CD8-positive, alpha-beta T cell (primary cell): ENCODE measurements at places on chromosomes 11 and 22.
A peak's percentile ranks its signal among the peaks of the same experiment; 100 is the strongest.

GRCh38 chr11:3224401-3225057 lies 5.9 kb upstream of the MRGPRG start:
- no peak for DNase-seq

DNA sequence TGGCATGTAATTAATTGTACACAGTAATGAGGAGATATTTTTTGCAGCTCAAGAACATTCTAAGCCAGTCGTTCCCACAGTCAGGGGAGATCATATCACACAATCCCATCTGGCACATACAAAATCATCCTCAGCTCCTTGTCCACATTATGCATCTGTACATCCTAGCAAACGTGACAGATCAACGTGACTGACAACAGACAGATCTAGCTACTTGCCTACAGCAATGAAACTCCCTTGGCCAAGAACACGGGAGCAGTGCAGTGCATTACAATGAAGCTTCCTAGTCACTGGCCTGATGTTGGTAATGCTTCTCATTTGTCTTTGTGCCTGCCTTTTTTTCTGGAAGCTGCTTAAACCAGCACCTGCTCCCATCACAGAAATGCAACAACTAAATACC lies 24.5 kb upstream of the GUCY1A2 start:
- no peak for DNase-seq

GRCh38 chr11:119800619-119801018 lies 71.6 kb upstream of the NECTIN1 start:
- DNase-seq = no peak

GRCh38 chr11:47378836-47379170 lies 456 bp upstream of the SPI1 start:
- DNase-seq = no peak

DNA sequence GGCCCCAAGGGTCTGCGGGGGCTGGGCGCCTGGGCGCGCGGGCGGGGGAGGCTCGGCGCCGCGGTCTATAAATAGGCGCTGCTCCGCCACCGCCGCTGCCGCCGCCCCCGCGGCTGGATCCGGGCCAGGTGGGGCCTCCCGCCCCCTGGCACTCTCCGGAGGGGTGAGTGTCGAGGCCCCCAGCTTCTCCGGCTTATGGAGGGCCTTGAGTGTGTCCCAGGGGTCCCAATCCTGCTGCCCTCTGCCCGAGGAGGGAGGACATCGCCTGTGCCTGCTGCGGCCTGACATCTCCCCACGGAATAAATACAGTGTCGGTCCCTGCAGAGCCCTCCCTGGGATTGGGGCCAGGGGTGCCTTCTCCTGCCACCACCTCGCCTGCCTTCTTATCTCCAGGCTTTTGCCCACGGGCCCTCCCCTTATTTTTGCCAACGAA lies 4.3 kb upstream of the GP1BB start:
- no peak for DNase-seq

DNA sequence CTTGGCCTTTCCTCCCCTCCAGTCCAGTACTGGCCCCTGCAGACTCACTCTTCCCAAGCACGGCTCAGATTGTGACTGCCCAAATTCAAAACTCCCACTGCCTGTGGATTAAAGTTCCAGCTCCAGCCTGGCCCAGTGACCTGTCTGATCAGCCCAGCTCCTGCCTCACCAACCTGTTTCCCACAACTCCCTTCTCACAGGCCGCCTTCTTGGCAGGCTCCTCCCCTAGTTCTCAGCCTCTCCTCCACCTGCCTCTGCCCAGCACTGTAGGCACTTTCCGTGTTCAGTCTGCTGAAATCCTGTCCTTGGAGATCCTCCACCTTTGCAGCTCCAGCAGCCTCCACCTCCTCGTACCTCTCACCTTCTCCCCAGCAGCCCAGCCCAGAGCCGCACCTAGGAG lies 68.6 kb downstream of the MICAL2 start:
- DNase-seq = no peak

- no peak for DNase-seq
These were observed 55.3 kb upstream of the GCAT start for GRCh38 chr22:37752189-37753087.

GRCh38 chr11:1167751-1168231 lies 10.0 kb downstream of the MUC5AC start:
- no peak for DNase-seq

- DNase-seq = no peak
These were observed 875.2 kb downstream of the BRD1 start for GRCh38 chr22:48952256-48953102.

DNA sequence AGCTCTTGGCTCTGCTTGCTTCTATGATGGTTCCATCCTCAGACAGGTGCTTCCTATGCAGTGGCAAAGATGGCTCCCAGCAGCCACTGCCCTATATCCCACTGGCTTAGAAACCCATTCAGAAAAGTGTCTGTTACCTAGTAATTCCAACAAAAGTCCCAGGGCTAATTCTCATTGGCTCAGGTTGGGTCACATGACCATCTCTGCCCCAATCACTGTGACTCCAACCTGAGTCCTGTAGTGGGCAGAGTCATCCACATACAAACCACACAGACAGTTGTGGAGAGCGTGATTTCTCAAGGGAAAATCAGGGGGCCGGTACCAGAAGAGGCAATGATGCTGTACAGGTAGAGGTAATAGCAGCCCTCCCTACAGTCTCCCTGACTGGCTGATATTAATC lies 67.5 kb downstream of the LHFPL7 start:
- no peak for DNase-seq

DNA sequence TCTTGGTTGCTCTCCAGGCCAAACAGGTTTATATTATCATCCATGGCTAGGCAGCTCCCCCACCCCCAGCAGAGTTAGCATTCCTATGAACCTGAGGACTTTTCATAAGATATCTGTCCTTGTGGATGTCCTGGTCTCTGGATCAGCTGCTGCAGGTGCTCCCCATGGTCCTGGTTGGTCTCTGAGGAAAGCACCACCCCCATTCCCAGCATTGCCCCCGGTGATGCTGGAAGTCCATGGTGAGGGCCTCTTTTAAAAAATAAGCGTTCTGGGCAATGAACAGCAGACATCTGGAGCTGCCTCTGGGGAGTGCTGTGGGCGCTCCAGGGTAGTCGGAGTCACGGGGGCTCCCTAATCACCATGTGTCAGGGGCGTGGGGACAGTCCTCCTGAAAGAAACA lies 26.6 kb downstream of the DKK3 start:
- no peak for DNase-seq

GRCh38 chr11:60625262-60625661 lies 74.2 kb upstream of the MS4A8 start:
- no peak for DNase-seq

DNA sequence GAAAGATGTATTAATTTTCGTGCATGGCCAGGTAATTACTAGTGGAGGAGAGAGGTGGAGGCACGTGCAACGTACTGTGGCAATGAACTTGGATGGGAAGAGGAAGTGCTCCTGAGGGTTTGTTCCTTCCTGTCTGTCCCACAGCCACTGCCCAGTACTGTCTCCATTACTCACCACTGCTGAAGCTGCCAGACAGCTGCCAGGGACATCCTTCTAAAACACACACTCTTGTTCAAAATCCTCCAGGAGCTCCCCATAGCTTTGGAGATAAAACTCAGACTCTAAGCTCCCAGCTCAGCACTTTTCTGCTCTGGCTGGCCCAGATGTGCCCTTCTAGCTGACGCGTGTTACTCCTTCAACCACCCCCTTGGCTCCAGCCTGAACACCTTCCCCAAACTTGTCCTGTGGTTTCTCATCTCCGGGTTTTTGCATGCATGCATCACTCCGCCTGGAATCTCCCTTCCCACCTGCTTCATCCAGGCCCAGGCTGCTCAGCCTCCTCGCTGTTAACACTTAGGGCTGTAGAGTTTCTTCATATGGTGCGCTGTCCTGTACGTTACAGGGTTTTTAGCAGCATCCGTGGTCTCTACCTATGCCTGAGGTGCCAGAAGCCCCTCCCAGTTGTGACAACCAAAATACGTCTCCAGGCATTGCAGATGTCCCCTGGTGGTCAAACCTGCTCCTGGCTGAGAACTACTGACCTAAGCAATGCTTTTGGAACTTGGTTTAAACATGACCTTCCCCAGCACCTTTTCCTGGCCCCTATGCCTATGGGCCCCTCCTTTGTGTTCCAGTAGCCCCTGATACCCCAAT lies 69.5 kb downstream of the C11orf91 start:
- DNase-seq = no peak

- no peak for DNase-seq
These were observed 4.8 kb downstream of the ARFGAP2 start for GRCh38 chr11:47171856-47172255.

DNA sequence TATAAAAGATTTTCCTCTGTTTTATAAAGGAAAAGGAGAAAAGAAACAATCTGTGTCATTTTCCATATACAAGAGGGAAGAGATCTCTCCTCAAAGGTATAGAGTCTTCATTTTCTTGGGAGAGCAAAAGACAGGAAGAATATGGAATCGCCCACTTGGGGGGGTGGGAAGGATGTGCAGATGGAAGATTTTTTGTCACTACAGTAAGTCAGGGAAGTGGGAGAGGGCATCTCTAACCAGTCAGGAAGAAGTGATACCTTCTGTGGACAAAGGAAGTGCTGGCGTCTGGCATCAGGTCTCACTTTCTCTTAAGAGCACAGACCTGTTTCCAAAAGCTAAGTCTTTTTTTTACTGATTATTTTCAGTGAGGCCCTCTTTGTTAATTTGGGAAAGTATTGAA lies 1.4 kb downstream of the PRR14L start:
- no peak for DNase-seq

DNA sequence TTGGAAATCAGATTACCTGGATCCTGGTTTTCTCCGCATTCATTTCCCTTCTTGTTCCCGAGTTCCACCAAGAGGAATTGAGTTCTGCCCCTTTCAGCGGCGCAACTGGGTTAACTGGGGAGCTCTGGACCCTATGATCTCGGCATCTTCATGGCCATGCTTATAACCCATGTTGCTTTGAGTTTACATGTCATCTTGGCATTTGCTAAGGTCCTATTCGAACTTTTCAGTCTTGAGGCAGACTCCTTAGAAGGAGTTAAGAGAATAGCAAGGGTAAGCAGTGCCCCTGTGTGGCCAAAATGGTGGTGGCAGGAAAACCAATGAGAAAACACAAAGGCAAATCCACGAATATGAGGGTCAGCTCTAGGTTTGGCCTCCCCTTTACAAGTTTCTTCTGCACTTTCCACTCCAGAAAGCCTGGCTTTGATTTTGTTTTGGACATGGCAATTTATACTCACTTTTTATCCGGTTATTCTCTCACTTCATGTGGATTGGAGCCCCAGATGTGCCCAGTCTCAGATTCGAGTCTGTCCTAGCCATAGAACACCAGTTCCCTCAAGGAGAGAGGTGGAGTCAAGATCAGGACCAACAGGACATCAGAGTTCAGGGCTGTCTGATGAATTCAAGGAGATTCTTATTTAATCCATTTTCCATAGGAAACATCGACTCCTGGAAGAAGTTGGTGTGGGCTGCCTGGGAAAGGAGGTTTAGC lies 55.3 kb upstream of the FBXO3 start:
- peak; percentile 50 for DNase-seq

DNA sequence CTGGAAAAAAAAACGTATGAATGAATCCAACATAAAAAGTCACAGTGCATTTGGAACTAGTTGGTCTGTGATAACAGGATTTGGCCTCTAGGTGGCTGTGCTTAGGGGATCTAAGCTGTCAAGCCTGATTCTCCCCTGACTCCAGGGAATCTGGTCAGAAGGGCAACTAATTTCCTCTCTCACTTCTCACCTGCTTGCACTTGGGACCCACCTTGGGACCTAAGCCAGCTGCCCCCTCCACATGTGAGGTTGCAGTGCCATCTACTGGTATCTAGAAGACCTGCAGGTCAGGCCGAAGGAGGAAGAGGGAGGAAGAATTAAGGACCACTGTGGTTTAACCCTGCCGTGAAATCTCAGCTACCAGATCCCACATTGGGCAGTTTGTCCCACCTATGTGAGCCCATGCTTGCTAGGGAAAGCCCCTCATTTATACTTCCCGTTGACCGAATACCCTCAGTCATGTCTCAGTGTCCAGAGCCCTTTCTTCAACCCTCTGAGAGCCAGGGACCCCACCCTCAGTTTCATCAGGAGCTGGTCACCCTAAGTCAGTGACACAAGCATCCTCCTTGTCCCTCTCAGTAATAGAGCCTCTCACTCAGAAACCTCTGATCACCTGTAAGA lies 33.2 kb upstream of the CAVIN3 start:
- peak; percentile 66 for DNase-seq

GRCh38 chr22:20793748-20794649 lies 20.1 kb downstream of the SERPIND1 start:
- no peak for DNase-seq

GRCh38 chr11:69617220-69617619 lies 23.7 kb upstream of the CCND1 start:
- no peak for DNase-seq

- no peak for DNase-seq
These were observed 205.6 kb downstream of the ADAMTS15 start for GRCh38 chr11:130653838-130654636.

DNA sequence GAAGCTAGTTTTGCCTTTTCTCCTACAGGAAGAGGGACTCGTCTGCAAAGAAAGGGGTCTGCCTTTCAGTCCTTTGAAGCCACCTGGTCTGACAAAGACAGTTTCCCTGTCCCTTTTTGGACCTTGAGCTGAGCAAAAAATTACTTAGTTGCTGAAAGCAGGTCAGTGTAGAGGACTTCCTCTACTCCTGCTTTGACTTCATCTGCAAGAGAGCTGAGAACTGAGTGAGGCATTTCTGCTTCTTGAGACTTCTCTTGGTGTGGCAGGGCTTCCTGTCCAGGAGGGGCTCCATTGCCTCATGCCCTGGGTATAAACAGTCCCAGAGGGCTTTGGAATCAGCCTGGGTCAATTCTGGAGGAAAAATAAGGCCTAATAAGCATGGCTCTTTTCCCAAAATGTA lies 73.1 kb downstream of the ZNRF3 start:
- no peak for DNase-seq

GRCh38 chr11:123122852-123123251 lies 60.9 kb upstream of the HSPA8 start:
- DNase-seq = no peak

DNA sequence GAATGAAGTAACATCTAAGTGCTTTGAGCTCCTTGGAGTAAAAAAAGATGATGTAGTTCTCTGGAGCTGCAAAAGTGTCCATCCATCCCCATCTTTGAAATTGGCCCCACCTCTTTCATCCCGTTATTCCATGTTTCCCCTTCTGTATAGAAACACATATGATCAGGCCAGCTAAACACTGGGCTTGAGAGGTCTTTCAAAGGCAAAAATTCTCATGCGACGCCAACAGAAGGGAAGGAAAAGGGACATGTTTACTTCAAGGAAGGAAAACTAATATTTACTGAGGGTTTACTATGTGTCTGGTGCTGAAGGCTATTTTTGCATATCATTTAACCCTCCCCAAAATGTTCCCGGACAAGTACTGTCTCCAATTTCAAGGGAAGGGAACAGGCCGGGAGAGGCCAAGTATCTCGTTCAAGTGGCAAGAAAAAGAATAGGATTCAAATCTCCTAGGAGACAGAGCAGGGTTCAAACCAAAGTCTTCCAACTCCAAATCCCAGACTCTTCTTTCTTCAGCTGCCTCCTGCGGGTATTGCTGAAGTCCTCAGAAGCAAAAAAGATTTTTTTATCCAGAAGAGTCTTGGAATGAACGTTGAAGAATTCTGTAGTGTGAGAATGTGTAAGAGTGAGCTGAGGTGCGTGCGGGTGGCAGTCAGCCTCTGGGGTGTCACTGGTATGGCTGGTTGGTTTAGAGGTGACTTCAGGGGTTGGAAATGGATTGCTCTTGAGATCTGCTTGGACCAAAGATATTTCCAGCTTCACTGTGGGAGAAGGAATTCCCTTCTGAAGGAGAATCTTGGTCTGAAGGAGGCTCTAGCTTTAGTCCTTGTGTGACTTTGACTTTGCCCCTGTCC lies 10.1 kb downstream of the TECTA start:
- DNase-seq = no peak
